ENCODE measurements at places on chromosomes 11 and 22.

DNA sequence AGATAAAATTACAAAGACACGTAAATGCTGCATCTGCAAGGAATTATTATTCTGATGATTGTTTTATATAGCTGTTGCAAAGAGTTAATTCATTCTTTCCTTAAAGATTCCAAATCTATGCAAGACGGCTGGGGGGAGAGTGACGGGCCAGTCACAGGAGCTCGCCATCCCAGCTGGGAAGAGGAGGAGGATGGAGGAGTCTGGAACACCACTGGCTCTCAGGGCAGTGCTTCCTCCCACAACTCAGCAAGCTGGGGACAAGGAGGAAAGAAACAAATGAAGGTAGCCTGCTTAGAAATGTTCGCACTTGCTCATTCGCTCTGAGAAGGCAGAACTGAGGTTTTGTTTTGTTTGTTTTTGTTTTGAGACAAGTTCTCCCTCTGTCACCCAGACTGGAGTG is 73.0 kb upstream of the ADSL start:
- no peak for DNase-seq

- no peak for DNase-seq
Measured at GRCh38 chr22:17104336-17104935, 16.7 kb downstream of the TMEM121B start.

DNA sequence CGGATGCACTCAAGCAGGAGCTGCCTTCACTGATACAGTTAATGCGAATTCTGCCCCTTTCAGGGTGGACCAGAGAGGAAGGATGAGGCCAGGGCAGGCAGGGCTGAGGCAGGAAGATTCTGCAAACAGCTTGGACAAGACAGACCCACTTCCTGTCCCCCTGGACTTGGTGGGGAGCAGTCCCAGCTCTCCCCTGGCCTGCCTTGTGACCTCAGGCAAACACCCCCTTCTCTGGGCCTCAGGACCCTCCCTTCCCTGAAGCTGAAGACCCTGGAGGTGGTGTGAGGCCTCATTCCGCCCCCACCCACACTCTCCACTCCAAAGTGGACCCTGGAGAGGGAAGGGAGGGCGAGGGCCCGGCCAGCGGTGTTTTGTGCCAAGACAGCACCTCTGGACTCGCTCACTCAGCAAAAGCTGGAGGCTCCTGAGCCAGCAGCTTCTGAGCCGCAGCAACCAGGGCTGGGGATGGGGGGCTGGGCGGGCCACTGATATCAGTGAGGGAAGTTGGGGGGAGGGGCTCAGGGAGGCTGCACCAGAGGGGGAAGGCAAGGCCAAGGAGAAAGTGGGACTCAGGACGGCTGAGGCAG is 8.5 kb downstream of the RAB3IL1 start:
- DNase-seq: no peak

DNA sequence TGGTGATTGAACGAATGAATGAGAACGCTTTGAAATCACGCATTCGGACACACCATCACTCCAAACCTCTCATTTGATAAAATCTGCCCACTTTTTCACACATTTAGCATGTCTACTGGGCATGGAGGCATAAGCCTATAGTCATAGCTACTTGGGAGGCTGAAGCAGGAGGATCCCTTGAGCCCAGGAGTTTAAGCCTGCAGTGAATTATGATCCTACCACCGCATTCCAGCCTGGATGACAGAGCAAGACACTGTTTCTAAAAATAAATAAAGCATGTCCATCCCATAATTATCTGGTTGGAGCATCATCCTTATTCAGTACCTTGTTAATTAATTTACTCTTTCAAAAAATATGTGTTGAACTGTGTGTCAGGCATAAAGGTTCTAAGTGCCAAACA is 3.3 kb upstream of the PICALM start:
- no peak for DNase-seq

DNA sequence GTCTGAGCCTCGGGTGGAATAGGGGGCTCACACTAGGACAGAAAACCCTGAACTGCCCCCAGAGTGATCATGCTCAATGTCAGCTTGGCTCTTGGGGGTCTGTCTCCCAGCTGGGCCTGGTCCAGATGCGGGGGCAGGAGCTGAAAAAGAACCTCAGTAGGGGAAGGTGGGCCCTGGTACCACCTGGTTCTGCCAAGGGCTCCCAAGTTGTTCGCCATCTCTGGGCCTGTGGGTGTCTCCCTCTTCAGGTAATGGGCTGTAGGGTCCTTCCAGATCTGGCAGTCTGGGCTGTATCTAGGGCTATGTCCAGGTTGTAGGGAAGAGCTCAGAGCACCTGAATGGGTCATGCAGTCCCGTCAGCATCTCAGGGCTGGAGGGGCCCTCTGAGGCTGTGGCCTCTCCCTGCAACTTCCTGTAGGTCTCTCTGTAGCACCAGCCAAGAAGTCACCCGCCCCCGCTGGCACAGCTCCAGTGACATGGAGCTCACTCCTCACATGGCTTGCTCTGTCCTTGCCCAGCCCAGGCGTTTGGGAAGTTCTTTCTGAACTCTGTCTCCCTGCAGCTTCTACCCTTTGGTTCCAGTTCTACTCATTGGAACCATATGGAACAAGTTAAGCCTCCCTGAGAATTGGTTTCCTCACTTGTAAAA is 33.0 kb upstream of the SOX10 start:
- no peak for DNase-seq

DNA sequence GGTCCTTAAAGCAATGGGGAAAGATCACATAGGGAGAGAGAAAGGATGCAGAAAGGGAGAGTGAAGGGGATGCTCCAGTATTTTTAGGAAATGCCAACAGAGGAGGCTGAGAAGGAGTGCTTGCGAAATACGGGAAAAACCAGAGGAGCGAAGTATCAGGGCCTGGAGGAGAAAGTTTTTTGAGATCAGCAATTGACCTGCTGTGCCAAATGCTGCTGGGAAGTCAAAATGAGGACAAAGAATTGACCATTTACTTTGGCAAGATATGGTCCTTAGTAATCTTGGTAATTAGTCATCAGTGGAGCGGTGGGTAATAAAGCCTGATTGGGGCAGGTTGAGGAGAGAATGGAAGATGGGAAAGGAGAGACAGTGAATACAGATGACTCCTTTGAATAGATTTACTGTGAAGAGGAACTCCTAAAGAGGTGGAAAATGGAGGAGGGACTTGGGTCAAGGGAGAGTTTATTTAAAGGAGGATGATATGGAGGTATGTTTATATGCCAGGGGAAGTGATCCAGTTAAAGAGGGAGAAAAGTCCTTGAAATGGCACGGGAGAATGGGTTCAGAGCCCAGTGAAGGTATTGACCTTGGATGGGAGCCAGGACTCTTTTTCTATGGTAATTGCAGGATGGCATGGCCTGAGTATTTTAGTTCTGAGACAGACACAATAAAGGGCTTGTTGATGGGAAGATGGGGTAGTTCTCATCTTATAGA is 111.5 kb downstream of the PKNOX2 start:
- DNase-seq: no peak

- DNase-seq: no peak
Measured at GRCh38 chr11:124090996-124091395, 24.3 kb upstream of the VWA5A start.

DNA sequence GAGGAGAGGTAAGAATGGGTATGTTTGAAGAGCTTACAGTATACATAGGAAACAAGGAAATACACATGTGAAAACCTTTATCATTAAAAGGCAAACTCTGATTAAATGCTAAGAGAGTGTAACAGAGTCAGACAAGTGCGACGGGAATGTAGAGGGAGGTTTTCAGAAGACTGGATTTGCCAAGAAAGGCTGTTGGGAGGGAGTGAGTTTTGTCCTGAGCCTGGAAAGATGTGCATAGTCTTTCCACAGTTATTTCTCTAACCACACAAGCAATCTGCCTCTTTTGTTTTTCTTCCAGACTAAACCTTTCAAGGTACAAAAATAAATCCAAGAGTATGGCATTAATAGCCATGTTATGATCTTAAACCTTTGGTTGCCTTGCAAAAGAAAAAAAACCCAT is 170.9 kb downstream of the KIRREL3 start:
- DNase-seq: no peak

DNA sequence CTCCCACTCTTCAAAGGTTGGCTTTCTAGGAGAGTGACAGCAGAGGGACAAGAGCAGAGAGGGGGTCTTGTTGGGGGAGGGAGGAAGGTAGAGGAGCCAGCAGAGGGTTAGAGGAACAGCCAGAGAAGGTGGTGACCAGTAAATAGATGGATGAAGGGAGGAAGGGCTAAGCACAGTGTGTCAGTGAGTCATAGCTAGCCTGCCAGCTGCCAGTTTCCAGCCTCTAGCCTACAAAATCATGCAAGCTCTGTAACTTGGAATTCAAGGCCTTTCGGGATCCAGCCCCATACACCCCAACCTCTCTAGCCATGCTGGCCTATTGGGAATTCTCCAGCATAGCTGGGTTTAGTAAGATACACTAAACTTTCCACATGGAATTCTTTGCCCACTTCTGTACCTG is 147.4 kb upstream of the TEAD1 start:
- peak; percentile 52 for DNase-seq

DNA sequence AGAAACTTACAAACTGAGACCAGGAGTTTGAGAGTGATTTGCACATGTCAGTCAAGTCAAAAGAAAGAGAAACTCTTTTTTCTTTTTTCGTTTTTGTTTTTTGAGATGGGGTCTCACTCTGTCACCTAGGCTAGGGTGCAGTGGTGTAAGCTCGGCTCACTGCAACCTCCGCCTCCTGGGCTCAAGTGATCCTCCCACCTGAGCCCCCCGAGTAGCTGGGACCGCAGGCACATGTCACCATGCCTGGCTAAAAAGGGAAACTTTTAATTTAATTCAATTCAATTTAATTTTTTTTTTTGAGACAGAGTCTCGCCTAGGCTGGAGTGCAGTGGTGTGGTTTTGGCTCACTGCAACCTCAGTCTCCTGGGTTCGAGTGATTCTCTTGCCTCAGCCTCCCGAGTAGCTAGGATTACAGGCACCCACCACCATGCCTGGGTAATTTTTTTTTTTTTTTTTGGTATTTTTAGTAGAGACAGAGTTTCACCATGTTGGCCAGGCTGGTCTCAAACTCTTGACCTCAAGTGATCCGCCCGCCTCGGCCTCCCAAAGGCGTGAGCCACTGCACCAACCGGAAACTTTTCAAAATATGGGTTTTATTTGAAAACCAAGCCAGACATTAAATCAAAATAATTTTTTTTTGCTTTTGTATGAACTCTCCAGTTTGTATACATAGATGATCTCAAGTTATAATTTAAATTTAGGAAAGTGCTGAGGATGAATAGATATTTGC is 9.9 kb downstream of the UCP3 start:
- no peak for DNase-seq

DNA sequence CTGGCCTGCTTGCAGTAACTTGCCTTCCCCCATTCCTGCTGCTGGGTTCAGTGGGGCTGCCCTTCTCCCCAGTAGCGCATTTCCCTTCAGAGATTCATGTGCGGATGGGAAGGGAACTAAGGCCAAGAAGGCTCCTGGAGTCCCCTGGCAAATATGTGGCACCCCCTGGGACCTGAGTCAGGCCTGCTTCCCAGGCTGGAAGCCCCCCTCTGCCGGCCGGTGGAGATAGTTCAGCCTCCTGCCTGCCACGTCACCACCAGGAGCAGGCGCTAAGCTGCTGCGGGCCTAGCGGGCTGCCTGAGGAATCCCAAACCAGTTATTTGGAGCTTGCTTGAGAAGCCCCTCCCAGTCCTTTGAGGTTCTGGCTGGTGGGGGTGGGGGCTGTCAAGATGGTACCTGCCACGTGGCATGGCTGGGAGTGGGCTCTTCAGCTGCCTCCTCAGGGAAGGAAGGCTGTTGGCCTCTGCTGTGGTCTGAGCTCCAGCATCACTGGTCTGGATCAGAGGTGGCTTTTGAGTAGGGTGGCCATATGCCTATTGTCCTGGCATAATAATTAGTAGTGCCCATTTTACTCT is 2.0 kb downstream of the SERPINH1 start:
- DNase-seq: no peak

- no peak for DNase-seq
Measured at GRCh38 chr11:2837096-2837601, 48.4 kb downstream of the CDKN1C start.

GRCh38 chr11:40642284-40642683 is 817.2 kb downstream of the LRRC4C start:
- DNase-seq: no peak

- DNase-seq: no peak
Measured at GRCh38 chr22:22930571-22931556, 43.2 kb downstream of the IGLL5 start.

Data from AG09309 (cell line).